ENCODE measurements at places on chromosomes 13 and 19.

DNA sequence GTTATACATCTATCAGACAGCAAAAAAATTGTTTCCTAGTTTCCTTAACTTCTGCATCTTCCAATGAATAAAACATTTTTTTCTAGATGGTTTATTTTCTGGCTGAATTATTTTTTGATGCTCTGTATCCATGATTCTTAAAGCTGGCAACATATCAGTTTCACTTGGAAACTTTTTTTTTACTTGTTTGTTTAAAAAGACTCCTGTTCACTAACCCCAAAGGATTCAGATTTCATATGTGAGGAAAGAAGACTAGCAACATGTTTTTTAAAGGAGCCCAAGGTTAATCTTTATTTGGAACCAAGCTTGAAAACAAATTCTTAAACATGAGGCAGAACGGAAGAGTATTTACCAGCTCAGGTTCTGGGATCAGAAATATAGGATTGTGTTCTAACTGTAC is 632.3 kb downstream of the SLITRK6 start:
- no peak for DNase-seq

GRCh38 chr19:39655613-39656012 is at the start of gene LGALS16:
TSS of gene LGALS16 (plus strand) at chr19:39655913. CDS start at chr19:39655962, 49 bp downstream.
- DNase-seq, result no peak

- no peak for DNase-seq
These were observed 328.6 kb downstream of the FGF14 start for GRCh38 chr13:102073251-102073650.

GRCh38 chr19:40356681-40357595 is 8.4 kb downstream of the PLD3 start:
- DNase-seq, result no peak

DNA sequence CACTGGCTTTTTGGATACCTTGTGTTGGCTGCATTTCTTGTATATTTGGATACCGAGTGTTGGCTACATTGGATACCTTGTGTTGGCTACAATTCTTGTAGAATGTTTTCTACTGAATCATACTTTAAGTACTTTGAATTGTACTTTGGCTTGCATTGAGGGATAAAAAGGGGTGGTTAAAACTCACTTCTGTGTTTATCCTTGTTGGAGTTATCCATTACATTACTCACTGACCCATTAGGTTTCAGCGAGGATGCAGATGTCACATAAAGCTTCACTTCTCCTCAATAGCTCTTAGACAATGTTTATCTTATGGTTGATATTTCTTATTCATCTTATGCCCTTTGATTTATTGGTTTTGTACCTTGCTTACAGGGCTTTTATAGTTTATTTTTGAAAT is 43.1 kb downstream of the PDS5B start:
- DNase-seq, result no peak

- no peak for DNase-seq
These were observed 1.6 kb upstream of the ZNF529 start for GRCh38 chr19:36574741-36575140.

GRCh38 chr13:30796631-30797601 is 61.6 kb downstream of the ALOX5AP start:
- no peak for DNase-seq

GRCh38 chr19:3108775-3109174 is 14.6 kb downstream of the GNA11 start:
- DNase-seq, result peak; percentile 61

Data from T-helper 2 cell (primary cell).